Activated CD8-positive, alpha-beta memory T cell treated with anti-CD3 and anti-CD28 coated beads for 1 hour (primary cell): ENCODE measurements at places on chromosomes 12 and 14.

- DNase-seq, result no peak
Observed at GRCh38 chr12:110266980-110267620, 13.9 kb upstream of the ATP2A2 start.

DNA sequence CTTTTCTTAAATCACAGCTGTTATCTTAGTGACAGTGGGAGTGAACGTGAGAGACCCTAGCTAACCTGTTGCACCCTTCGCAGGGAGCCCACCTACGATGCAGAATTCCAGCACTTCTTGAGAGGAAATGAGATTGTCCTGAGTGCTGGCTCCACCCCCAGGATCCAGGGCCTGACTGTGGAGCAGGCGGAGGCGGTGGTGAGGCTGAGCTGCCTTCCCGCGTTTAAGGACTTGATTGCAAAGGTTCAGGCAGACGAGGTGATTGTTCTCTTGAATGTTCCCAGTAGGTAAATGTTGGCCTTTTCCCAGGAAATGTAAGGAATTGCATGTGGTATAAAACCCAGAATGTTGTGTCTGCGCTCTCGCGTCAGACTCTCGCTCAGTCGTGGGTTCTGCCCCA, 46.7 kb downstream of the HSP90AA1 start:
- no peak for DNase-seq

- DNase-seq, result no peak
Observed at GRCh38 chr12:19088606-19089005, 40.9 kb upstream of the PLEKHA5 start.

DNA sequence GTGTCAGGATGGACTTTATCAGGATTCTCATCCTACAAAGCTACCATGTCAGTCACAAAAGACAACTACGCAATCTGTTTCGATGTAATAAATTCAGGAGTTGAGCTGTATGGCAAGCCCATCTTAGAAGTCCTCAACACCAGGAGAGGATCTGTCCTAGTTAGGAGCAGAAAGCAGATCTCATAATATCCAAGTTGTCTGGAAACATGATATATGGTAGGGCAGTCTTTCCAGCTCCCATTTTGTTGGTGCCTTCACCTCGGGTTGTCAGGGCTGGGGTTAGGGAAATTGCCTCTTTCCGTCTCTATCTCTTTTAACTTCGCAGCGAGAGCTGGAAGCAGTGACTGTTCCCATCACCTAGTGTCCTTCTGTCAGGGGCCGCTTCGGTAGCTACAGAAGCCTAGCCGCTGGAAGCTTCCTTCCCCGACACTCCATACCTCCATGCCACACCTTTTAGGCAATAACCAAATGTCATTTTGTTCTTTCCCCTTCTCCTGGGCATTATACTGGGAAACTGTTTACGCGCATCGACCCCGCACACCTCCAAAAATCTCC, 1.4 kb downstream of the NIN start:
- no peak for DNase-seq

DNA sequence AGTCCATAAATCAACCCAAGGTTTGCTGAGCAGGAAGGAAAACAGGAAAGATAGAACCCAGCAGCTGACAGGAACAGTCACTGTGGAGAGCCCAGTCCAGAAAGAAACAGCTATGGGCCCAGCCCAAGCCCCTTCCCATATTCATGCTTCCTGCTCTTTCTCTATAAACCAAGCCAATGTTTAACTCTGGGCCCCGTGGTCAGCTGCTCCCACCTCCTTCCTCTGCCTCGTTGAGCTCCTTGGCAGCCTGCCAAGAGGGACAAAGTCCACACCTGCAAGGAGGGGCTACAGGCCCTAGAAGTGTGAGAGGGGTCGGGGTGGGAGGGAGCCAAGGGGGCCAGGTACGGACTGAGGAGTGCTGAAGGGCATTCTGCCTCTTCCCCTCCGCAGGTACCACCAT, 10.0 kb downstream of the SLC6A13 start:
- no peak for DNase-seq
